Activated CD8-positive, alpha-beta memory T cell treated with anti-CD3 and anti-CD28 coated beads, Interleukin-2, amount 10 ng/mL, durations not matched to agents 7 days and 5 days (primary cell): ENCODE measurements at places on chromosomes 3 and 15.

DNA sequence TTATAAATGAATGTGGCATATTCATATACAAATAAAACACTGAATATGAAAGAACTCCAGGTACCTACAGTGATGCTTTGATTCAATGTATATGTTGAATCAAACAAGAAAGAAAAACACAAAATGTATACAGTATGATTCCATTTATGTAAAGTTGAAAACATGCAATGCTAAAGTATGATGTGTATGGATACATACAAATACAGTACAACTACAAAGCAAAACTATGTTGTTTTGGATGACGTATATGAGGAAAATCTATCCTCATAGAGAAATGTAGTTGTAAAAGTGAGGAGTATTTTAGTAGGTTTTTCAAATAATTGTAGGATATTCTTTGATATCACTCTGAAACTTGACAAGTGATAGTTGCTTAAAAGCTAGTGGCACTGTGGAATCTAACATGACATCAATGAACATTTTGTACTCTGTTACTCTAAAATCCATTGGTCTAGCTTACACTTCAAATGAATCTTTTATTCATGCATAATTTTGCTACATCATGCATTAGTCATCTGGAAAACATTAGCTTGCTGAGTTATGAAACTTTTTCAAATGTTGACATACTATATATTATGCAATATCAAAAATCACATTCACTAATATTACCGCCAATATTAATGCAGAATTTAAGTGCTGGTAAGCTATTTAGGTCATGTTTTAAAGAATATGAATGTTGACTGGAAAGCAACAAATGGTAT, 278.1 kb upstream of the CHRNA7 start:
- peaks cover 9% of the 10 kb centered on the region for H3K27me3 ChIP-seq
- H3K27ac ChIP-seq, result no peak overlapping the region
- no peaks in the 10 kb centered on the region for H3K4me1 ChIP-seq
- DNase-seq, result no peak
- H3K36me3 ChIP-seq, result no peaks in the 10 kb centered on the region
- H3K4me3 ChIP-seq, result no peak overlapping the region

DNA sequence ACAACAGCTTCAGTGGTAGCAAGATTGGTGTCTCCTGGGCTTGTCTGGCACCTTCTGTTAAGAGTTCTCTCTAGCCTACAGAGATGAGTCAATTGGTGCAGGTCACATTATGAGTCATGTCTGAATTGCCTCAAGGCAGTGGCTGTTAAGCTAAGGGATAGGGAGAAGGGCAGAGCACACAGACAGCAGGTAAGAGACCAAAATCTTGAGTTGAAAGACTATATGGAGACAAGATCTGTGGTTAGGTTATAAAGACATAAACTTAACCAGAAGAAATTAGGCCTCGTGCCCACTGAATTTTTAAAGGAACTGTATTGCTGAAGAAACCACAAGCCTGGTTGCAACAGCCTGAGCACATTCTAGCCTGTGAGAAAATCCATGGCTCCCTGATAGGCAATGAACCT, 19.2 kb upstream of the KPNA1 start:
- H3K27ac ChIP-seq, result peak overlapping the region; percentile 71
- no peaks in the 10 kb centered on the region for H3K27me3 ChIP-seq
- H3K4me3 ChIP-seq, result no peak overlapping the region
- DNase-seq, result peak; percentile 82
- peaks cover 61% of the 10 kb centered on the region for H3K4me1 ChIP-seq
- H3K36me3 ChIP-seq, result peaks cover 83% of the 10 kb centered on the region

DNA sequence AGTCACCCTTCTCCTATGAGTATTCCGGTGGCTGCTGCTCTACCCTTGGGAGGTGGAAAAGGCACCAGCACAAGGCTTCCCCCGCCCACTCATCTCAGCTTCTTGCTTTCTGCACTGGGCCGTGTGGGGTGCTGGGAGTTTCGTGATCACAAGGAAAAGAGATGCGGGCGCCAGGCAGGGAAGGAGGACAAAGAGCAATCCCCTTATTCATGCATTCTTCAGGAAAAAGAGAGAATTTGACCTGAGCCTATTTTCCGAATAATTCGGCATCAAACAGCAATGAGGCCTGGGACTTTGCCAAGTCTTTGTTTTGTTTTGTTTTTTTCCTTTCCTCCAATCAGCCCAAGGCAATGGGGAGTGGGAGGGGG, 102.2 kb upstream of the LPP start:
- peaks cover 17% of the 10 kb centered on the region for H3K4me1 ChIP-seq
- DNase-seq, result no peak
- H3K4me3 ChIP-seq, result no peak overlapping the region

DNA sequence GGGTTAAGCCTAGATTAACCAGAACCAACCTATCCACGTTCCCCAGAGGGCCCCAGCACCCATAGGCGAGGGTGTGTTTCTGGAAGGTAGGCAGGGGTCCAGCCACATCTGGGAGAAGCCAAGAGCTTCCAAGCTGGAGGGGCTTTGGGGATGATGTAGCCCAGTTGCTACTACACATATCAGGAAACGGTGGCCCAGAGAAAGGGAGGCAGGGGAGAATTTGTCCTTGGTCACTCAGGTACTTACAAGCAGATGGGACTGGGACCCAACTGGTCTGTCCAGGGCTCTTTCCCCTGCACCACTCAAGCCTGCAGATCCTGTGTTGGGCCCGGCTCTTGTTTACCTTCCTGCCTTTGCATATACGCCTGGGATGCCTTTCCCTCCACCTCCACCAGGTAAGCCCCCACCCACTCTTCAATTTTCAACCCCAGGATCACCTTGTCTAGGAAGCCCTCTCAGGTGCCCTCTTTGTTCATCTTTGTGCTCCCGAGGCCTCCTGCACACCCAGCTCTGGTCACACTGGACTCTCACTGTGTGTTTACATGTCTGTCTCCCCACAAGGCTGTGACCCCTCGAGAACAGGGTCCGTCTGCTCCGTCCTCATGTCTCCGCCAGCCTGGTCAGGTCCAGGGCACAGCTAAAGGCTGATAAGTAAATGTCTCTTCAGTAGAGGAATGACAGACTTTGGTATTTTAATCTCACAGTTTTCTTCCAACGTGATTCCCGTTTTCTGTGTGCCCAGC, 204.4 kb upstream of the LINGO1 start:
- DNase-seq, result no peak

- no peaks in the 10 kb centered on the region for H3K4me1 ChIP-seq
- H3K27me3 ChIP-seq, result no peaks in the 10 kb centered on the region
- no peak for DNase-seq
These were observed 31.9 kb downstream of the SPATA16 start for GRCh38 chr3:173109143-173109542.

GRCh38 chr3:123447749-123448517, 957 bp downstream of the ADCY5 start:
- peaks cover 1% of the 10 kb centered on the region for H3K36me3 ChIP-seq
- H3K27me3 ChIP-seq, result peaks cover 57% of the 10 kb centered on the region
- no peak for DNase-seq
- peaks cover 4% of the 10 kb centered on the region for H3K4me1 ChIP-seq
- no peak overlapping the region for H3K27ac ChIP-seq

DNA sequence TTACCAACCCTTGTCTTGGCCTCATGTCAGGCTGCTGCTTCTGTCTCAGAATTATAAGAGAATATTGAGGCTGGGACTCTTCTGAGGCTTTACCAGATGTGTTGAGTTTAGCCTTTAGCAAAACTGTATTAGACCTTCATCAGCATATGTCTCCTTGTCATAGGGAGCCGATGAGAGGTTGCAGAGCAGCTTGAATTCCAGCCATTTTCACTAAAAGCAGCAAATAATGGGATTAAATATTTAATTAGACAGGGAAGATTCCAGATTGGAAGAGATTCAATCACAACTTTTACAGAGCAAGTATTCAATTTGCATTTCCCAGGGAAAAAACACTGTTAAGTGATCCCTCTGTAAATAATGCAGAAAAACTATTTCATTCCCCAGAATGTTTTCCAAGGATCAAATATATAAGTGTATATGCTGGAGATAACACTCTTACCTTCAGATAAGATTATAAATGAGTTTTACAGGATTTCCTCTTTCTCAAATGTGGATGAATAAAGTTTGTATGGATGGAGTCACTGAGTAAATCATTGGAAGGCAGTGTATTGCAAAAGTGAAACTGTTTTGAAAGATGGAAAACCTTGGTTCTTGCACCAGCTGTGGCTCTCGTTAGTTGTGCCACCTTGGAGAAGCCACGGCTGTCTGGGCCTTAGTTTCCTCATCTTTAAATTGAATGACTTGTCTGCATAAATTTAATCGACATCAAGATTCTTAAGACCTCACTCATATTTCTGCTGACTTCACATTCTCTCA, 466.4 kb upstream of the SGO1 start:
- no peaks in the 10 kb centered on the region for H3K27me3 ChIP-seq
- H3K27ac ChIP-seq, result no peak overlapping the region
- no peaks in the 10 kb centered on the region for H3K36me3 ChIP-seq
- H3K4me3 ChIP-seq, result no peak overlapping the region
- H3K4me1 ChIP-seq, result no peaks in the 10 kb centered on the region

- no peak overlapping the region for H3K27ac ChIP-seq
- no peaks in the 10 kb centered on the region for H3K36me3 ChIP-seq
- no peaks in the 10 kb centered on the region for H3K27me3 ChIP-seq
- no peak overlapping the region for H3K4me3 ChIP-seq
These were observed 25.9 kb downstream of the SNX33 start for GRCh38 chr15:75673426-75674235.

DNA sequence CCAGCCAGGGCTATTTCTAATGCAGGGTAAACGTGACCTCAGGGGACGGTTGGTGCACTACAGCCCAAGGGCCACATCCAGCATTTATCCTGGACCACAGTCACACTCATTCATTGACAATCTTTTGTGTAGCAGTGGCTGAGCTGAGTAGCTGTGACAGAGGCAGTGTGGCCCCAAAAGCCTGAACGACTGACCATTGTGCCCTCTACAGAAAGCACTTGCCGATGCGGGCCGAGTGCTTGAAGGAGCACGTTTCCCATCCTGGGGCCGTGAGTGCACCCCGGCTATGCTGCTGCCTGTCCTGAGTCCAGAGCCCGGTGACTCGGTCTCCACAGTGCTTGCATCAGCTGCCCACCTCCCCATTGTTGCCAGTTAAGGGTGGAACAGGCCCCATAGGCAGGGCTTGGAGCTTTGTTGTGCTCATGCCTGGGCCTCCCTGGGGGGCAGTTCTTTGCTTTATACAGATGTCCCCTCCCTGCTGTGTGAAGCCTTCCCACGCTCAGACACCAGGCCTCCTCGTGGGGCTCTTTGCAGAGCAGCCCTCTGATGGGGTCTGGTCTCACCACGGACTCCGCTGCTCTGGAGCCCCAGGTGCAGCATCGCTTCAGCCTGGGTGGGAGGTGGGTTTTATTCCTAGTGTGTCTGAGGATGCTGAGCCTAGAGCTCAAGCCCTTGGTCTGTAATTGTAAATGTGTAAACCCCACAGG, 13.0 kb upstream of the SNRPA1 start:
- no peaks in the 10 kb centered on the region for H3K36me3 ChIP-seq
- no peaks in the 10 kb centered on the region for H3K27me3 ChIP-seq
- H3K27ac ChIP-seq, result no peak overlapping the region
- no peaks in the 10 kb centered on the region for H3K4me1 ChIP-seq

- no peaks in the 10 kb centered on the region for H3K4me1 ChIP-seq
- no peaks in the 10 kb centered on the region for H3K36me3 ChIP-seq
- no peak overlapping the region for H3K27ac ChIP-seq
- no peak for DNase-seq
- no peak overlapping the region for H3K4me3 ChIP-seq
These were observed 327.6 kb downstream of the GRM7 start for GRCh38 chr3:7188551-7188950.

GRCh38 chr3:53902711-53903110, 11.1 kb upstream of the SELENOK start:
- H3K4me3 ChIP-seq, result no peak overlapping the region
- H3K4me1 ChIP-seq, result no peaks in the 10 kb centered on the region
- DNase-seq, result no peak
- no peak overlapping the region for H3K27ac ChIP-seq
- peaks cover 41% of the 10 kb centered on the region for H3K27me3 ChIP-seq
- peaks cover 2% of the 10 kb centered on the region for H3K36me3 ChIP-seq

GRCh38 chr15:82950295-82950694, 2.2 kb downstream of the HOMER2 start:
- H3K36me3 ChIP-seq, result no peaks in the 10 kb centered on the region
- no peak overlapping the region for H3K4me3 ChIP-seq
- H3K4me1 ChIP-seq, result peaks cover 3% of the 10 kb centered on the region
- H3K27ac ChIP-seq, result no peak overlapping the region
- DNase-seq, result no peak

DNA sequence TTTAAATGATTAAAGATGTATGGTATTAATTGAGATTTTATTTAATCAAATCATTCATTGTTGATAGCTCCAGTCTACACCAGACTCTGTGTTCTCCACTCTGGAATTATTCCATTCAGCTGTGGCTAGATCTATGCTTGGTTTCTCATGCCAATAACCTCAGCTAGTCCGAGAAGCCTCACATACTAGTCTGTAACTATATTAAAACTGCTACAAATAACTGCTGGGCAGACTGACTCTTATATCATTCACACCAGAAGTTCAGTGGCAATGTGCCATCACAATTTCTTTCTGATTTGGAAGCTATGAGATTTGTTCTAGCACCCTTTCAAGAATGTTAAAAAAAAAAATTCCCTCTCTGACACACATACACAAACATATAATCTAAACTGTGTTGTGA, 947.3 kb downstream of the ROBO1 start:
- DNase-seq, result no peak
- H3K4me1 ChIP-seq, result no peaks in the 10 kb centered on the region
- H3K4me3 ChIP-seq, result no peak overlapping the region
- no peak overlapping the region for H3K27ac ChIP-seq

DNA sequence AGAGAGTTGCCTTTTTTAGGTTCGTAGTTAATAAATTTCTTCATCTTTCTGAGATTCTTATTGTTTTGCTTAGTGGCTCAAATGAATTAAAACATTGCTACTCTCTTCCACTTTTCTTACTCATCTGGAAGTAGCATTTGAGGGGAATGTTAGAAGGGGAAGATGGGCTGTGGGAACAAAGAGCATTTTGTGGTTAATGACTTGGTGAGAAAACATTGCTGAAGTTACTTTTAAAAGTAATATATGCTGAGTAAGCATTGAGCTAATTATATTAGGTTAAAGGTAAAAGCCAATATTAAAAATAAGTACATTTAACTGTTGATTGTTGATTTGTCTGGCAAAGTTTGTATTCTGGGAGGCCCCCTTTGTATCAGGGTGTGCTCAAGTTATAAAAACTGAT, 5.7 kb downstream of the MORF4L1 start:
- H3K27me3 ChIP-seq, result no peaks in the 10 kb centered on the region
- peaks cover 45% of the 10 kb centered on the region for H3K36me3 ChIP-seq
- peak overlapping the region; percentile 57 for H3K27ac ChIP-seq
- DNase-seq, result no peak
- peak overlapping the region; percentile 35 for H3K4me3 ChIP-seq

DNA sequence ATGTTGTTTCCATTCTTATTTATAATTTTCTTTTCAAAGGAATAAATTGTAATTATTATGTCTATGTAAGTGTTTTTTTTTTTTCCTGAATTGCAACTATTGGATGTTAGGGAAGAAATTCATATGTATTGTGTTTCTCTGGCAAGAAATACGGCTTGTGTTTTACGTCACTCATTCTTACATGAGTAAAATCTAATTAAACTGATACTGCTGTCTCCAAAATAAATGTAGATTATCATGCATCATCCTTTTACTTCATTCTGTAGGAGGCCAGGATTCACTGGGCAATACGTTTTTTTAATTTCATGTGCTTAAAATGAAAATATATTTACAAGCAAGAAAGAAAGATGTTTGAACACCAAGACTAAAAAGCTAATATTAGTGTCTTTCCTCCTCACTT, 590.8 kb downstream of the OTOL1 start:
- H3K4me3 ChIP-seq, result no peak overlapping the region
- DNase-seq, result no peak
- no peaks in the 10 kb centered on the region for H3K36me3 ChIP-seq
- no peak overlapping the region for H3K27ac ChIP-seq
- no peaks in the 10 kb centered on the region for H3K27me3 ChIP-seq
